ENCODE measurements at places on chromosomes 5 and 9.
A peak's percentile ranks its signal among the peaks of the same experiment; 100 is the strongest.

DNA sequence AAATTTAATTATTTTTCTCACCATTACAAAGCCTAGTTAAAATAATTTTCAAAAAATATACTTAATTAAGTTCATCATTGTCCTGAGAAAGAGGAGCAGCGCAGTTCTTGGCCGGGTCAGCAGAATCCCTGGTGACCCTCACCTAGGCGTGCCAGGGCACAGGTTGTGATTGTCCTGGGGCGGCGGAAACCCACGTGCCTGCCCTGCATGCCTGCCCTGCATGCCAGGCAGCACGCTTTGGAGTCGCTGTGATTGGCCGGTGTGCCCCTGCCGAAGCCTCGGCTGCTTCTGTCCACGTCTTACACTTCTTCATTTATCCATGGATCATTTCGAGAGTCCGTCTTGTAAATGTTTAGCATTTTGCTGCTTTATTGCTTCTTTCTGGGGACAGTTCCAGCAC is 25.6 kb downstream of the SLC12A2 start:
- DNase-seq = no peak

- no peak for DNase-seq
Observed at GRCh38 chr9:127305838-127306226, 41.3 kb downstream of the GARNL3 start.

GRCh38 chr5:100562821-100563220 is 27.6 kb downstream of the FAM174A start:
- no peak for DNase-seq

DNA sequence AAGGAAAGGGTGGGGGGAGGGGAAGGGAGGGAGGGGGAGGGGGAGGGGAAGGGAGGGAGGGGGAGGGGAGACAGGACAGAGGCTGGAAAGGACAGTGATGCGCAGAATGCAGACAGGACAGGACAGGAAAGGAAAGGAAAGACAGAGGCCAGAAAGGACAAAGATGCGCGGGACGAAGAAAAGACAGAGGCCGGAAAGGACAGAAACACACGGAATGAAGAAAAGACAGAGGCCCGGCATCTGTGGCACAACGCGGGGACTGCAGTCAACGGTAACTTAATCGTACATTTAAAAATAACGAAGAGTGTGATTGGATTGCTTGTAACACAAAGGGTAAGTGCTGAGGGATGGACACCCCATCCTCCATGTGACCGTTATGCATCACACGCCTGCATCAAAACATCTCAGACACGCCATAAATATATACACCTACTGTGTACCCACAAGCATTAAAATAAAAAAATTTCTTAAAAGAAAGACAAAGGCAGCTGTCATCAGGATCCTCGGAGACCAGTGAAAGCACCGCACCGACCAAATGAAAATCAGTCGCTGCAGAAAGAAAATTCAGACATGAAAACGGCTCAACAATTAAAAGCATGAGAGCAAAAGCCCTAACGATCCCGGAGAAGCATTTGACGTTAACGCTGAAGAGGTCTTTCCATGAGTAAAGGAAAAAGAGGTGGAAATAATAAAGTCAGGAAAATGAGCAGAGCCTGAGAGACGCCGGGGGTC is 52.9 kb upstream of the EXOC3 start:
- no peak for DNase-seq

GRCh38 chr5:157903117-157903450 is 44.1 kb upstream of the CLINT1 start:
- no peak for DNase-seq

DNA sequence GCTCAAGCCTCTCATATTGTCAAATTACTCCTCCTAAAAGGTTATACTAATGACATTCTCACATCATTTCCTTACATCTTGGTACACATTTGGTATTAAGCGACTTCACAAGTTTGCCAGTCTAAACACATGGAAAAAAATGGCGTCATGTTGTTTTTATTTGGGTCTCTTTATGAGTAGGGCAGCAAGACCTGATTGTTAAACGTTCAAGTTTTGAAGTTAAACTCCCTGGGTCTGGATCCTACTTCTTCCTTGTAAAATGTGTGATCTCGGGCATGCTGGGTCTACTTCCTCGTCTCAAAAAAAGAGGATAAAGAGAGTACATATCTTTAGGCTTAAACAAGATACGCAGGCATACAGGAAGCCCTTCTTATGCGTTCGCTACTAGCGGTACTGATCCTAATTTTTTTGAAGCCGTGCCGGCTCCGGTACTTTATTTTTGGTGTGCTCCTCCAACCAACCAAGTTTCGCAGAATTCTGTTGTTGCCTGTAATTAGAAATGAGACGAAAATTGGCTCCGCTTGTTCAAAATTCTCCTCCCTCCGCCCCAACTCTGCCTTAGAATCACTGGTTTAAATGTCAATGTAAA is 596 bp upstream of the CDC37L1 start:
- DNase-seq = peak; percentile 54

GRCh38 chr5:135009736-135010501 is 24.1 kb downstream of the PITX1 start:
- no peak for DNase-seq

GRCh38 chr9:135907006-135907430 is 328 bp downstream of the CAMSAP1 start:
- no peak for DNase-seq

DNA sequence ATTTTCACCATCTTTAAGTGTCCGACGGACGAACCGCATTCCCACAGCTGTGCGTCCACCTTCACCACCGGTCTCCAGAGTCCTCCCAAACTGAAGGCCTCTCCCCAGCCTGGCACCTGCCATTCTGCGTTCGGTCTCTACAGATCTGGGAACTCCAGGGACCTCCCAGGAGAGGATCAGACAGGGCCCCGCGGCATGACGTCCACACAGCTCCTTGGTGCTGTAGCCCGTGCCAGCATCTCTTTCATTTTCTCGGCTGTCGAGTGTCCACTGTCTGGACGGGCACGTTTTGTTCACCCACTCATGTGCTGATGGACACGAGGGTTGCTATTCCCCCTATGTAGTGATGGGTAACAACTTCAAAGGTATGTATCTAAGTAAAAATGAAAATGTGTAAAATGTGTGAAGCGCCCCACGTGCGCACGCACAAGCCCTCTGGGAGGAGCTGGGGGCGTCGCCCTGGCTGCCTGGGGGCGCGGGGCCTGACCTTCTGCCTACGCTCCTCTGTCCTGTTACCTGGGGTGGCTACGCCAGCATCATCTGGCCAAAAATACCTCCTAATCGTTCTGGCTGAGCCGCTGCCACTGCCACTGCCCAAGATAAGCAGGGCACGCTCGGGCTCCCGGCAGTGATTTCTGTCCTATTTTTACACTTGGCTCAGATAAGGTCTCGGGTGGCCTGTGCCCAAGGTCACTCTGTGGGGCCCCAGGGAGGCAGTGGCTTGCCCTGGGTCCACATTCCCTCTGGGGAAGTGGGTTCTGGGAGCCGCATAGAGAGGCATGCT is 10.8 kb upstream of the SLC12A7 start:
- no peak for DNase-seq

DNA sequence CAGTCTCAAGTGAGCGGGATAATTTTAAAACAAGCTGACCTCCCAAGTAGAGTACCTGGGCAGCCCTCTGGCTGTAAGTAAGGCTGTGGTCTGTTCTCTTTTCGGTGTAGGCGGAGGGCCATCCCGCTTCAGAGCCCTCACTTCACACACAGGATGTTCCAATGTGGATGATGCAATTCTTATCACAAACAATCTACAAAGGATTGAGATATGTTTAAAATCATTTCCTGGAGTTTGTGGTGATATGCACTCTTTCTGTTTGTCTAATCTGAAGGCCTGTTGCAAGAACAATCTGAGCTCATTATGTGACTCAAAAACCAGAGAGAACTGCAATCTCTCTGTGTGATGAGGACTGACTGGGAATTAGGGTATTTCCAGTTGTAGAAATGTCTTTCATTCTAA is 42.5 kb downstream of the ITGA2 start:
- DNase-seq = no peak

DNA sequence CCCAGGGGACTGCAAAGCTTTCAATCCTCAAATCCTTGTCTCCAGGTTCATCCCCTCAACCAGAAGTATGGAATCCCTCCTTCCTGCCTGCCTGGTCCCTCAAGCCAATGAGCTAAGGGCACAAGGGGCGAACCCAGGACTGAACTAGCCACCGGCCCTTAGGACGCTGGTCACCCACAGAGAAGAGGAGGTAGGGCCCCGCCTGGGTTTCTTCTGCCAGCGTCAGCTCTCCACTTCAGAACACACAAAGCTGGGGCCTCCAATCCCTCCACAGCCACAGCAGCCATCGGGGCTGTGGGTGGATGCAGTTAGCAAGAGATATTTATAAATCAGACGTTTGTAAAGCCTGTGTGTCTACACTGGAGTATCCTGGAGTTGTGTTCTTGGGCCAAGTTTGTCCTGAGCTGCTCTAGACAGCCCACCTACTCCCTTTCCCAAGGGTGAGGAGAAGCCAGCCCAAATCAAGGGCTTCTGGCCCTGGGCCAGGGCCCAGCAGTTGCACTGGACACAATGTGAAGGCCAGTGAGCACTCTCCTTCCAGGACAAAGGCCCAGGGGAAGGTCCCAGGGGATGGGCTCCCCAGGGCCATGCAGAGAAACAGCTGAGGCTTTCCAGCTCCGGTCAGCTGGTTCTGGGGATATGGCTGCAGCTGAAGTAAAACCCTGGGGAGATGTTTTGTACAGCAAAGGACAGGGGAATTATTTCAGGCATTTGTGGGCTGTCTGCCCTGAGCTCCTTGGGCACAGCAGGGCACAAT is 18.9 kb downstream of the AMBP start:
- no peak for DNase-seq

DNA sequence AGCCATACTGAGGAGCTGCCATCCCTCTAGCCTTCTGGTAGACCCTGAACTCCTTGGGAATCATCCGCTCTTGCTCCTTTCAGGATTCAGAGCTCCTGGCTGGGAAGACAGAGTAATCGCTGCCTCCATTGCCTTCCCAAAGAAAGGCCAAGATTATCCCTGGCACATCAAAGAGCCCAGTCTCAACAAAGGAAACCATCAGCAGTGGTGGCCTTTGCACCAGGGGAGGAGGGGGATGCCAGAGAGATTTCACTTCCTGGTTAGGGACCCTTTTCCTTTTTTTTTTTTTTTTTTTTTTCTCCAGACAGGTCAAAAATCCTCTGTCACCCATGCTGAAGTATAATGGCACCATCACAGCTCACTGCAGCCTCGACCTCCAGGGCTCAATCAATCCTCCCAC is 16.0 kb upstream of the ERGIC1 start:
- no peak for DNase-seq

GRCh38 chr5:157955541-157956172 is 96.7 kb upstream of the CLINT1 start:
- DNase-seq = no peak

- peak; percentile 7 for DNase-seq
Observed at GRCh38 chr9:3848445-3849114, 322.8 kb upstream of the RFX3 start.

- DNase-seq = no peak
Observed at GRCh38 chr5:122759241-122760070, 15.4 kb upstream of the SNX2 start.

- DNase-seq = no peak
Observed at GRCh38 chr5:172762214-172763119, 8.5 kb downstream of the DUSP1 start.

DNA sequence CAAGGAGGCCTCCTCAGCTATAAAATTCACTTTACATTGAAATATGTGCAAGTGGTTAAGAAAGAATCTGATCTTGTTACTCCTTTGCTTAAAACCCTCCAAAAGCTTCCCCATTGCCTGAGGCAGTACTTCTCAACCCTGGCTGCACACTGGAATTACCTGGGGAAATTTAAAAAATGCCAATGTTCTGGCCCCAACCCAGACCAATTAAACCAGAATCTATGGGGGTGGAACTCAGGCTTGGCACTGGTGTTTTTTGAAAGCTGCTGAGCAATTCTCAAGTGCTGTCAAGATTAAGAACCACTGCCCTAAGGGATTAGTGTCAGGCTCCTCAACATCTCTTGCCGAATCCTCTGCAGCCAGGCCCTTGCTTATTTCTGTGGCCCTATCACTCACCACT is 269.6 kb downstream of the ELAVL2 start:
- no peak for DNase-seq

DNA sequence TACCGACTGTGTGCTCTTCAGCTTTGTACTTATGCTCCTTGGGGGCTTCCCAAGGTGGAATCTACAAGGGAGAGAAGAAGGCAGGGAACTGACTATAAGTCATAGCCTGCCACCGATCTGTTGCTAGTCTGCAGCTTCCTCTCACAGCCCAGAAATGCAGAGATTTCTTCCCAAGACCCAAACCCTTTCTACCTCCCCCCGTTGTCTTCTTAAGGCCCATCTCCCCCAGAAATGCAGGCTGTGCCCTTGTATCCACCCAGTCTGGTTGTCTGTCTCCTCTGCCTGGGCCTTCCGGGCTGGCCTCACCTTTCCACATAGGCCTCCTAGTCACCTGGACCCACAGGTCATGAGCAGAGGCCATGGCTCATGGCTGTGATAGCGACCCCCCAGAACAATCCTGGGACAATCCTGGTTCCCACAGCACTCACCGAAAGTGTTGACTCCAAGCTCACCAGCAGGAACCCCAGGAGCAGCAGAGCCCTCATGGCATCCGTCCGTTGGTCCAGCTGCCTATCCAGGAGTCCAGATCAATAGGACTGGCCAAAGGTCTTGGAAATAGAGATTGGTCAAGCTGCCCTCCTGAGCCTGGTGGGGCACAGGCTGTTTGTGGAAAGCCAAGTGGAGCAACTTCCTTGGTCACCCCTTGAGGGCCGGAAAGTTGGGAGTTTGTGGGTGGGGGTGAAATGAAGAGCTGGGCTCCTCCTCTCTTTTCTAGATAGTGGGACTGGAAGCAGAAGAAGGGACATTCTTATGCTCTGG is at the start of gene F12:
TSS of gene F12 (minus strand) at position 522 of the 759 bp plus-strand sequence. CDS start at position 485, 37 bp downstream.
- no peak for DNase-seq

DNA sequence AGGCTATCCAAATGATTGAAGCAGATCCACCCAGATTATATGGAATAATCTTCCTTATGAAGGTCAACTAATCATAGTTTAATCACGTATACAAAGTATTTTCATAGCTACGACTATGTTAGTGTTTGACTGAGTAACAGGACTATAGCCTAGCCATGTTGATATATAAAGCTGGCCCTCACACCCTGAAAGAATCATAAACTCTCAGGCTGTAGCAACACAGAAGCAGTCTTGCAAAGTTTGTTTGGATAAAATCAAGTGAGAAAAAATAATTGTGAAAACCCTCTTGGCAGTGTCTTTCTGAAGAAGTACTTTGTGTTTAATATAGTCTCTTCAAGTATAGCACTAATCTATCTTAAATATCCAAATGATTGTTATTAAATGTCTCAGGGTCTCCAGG is 374.5 kb upstream of the DAB2 start:
- no peak for DNase-seq

DNA sequence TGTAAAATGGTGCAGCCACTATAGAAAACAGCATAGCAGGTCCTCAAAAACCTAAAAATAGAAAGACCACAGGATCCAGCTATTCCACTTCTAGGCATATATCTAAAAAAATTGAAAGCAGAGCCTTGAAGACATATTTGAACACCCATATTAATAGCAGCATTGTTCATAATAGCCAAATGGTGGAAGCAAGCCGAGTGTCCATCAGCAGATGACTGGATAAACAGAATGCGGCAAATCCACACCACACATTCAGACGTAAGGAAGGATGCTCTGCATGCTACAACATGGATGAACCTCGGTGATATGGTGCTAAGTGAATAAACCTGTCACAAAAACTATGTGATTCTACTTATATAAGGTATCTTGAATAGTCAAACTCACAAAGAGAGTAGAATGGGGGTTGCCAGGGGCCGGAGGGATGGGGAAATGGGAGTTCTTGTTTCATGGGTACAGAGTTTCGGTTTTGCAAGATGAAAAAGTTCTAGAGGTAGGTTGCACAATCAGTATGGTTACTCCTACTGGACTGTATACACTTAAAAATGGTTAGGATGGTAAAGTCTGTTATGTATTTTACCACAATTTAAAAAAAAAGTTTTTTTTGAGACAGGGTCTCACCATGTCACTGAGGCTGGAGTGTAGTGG is 17.1 kb upstream of the HSD17B3 start:
- DNase-seq = peak; percentile 21

Measured in inflammatory macrophage (primary cell).